Retinal pigment epithelial cell (primary cell): ENCODE measurements at places on chromosomes 5 and 9.

- no peak for DNase-seq
These were observed 205.2 kb downstream of the AOPEP start for GRCh38 chr9:94931740-94932139.

GRCh38 chr5:9720361-9720760 lies 90.2 kb upstream of the TAS2R1 start:
- no peak for DNase-seq

- DNase-seq: no peak
These were observed 13.7 kb downstream of the MYO10 start for GRCh38 chr5:16922430-16922829.

DNA sequence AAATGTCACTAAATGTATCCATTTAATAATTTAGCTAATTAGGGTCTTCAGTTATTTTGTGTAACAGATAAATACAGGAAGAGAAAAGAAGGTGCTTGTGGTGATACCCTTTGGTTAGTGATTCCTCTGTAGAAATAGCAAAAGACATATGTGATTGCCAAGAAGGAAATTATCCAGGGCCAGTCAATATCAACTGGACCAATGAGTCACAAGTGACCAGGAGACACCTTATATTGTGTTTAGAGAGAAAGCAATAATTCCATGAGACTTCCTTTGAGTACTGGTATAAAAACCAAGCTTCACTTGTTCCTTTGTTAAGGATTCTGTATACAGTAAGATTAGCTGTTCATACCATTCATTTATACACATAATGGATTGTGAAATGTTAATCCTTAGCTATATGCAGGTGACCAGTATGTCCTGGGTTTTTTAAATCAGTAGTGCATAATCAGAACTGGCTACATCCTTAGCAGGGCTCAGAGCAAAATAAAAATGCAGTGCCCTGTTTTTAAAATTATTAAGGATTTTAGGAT lies 11.7 kb upstream of the F2R start:
- no peak for DNase-seq

DNA sequence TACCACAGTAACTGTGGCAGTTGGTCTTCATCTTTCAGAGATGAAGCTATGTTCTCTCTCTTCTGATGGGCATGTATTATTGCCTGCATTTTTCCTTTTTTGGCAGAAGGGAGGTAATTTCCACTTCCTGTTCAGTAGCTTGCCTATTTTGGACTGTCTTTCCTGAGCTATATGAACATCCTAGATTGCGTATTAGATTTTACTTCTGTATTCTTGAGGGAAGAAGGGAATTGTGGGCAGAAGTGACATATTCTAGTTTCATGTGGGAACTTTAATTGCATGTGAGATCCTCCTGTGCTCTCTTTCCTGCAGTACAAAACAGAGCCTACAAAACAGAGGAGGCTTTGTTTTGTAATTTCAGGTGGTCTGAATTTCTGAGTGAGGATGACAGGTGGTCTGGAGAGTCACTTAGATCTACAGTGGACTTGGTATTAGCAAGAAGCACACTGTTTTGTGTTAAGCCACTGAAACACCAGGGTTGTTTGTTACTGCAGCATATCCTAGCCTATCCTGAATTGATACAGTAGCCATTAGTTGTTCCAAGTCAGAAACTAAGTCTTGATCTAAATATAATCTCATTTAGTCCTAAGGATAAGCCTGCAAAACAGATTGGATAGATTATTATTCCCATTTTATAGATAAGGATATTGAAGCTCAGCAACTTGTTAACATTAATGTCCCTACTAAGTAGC lies 68.1 kb downstream of the AOPEP start:
- no peak for DNase-seq

DNA sequence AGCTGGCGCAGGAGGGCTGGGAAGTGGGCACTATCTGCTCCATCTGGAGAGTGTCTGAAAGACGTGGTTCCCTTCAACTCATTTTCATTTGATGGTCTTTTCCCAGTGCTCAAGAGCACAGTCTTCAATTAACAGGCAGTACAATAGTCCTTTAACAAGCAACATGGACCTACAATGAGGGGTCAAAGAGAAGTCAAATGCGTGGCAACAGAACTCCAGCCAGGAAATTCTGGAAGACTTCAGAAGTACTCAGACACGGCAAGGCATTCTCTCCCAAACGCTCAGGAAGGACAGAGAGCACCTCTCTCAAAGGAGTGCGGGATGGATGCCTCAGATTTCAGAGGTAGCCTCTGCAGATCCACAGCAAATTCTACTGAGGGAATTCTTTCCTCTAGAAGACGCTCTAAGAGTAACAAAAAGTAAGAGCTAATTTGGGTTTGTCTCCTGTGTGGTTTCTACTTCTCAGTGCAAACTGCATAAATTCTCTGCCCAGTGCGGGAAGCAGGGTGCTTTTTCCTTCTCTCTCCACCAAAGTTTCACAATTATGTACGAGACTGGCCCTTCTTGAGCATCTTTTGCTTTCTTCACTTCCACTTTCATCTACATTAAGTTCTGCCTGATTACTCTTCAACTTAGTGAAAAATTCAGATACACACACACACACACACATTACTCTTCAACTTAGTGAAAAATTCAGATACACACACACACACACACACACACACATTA lies 56.4 kb downstream of the LHFPL2 start:
- no peak for DNase-seq

- DNase-seq: no peak
These were observed 23.7 kb upstream of the FAM120A start for GRCh38 chr9:93427655-93428379.

- DNase-seq: no peak
These were observed 72.1 kb downstream of the MRPL36 start for GRCh38 chr5:1727571-1727970.

GRCh38 chr5:176959051-176959450 lies 47.5 kb downstream of the UIMC1 start:
- DNase-seq: no peak

- peak; percentile 72 for DNase-seq
These were observed 25.6 kb downstream of the ABL1 start for GRCh38 chr9:130860458-130861316.

DNA sequence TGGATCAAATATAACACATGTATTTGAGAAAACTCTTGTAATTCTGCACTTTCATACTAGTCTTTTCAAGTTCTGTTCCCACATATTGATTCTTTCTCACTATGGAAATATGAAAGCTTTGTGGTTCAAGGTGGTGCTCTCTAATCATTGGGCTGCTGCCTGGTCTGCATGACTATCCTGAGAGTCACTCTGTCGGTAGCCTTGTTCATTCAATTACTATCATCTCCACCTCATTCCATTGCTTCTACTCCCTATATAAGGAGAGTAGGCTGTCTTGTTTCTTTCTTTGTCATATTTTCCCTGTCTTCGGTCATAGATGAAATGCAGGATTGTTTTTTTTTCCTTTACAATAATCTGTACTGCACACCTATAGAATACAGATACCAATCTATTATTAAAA lies 341.4 kb upstream of the ACTBL2 start:
- no peak for DNase-seq

- no peak for DNase-seq
These were observed 26.8 kb upstream of the IQGAP2 start for GRCh38 chr5:76376148-76376865.

GRCh38 chr9:127277099-127277498 lies 12.5 kb downstream of the GARNL3 start:
- DNase-seq: peak; percentile 46

GRCh38 chr5:153130296-153130695 lies 360.2 kb upstream of the GRIA1 start:
- DNase-seq: no peak

- no peak for DNase-seq
These were observed 231.1 kb upstream of the PAPPA start for GRCh38 chr9:115922444-115922843.

DNA sequence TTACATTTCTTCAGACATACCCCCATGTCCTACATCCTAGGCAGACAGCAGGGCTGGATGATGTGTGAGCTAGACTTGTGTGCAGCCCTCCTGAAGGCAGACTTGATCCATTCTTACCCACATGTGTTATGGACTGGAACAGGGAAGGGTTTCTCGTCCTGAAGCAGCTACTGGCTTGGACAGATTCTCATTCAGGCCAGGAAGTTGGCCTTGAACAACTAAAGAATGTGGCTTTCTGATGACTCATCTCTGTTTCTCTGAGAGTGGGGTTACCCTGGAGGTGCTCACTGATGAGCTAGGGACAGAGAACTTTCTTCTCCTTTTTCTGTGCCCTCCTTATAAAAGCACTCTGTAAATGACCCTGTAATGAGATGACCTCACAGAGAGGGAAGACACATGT lies 246.5 kb downstream of the PCSK5 start:
- DNase-seq: no peak

DNA sequence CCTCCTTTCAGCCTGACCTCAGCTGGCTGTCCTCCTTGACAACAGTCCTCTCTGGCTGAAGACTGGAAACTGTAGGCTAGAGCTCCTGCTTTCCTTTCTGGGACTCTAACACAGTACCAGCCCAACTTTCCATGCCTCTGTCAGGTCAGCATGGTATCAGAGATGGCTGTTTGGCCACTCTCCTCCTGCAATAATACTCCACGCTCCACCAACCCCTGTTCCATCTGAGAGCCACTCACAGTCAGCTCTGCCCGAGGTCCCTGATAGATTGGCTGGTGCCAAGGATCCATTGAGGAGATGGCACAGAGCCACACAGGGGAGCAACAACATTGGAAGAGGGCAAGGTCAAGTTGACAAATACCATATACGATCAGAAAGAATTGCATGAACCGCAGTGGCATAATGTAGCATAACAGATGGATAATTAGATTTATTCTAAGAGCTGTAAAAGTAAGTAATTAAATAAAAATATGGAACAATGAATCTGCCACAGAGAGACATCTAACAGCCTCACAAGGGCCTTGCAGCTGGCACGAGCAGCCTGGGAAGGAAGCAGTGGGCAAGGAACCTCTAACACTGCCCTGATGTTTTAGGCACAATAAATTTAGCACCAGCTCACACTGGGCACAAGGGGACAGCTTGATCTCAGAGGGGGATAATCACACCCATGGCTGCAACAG lies 94.3 kb upstream of the LRRTM2 start:
- DNase-seq: no peak

DNA sequence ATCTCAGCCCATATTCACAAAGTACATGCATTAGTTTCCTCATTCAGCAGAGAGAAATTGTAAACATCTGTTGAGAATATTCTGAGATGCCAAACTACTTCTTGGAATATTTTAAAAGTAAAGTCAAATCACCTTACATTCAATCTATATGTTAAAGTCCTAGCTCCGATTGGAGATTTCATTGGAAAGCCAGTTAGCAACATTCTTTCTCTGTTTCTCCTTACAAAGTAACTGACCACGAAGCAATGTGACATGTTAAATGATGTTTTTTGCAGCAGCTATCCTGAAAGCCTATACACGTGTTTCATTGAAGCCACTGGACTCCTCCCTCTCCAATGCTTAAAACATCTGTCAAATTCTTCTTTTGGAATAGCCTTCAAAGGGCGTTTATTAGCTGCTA lies 379.1 kb upstream of the CCNH start:
- no peak for DNase-seq

DNA sequence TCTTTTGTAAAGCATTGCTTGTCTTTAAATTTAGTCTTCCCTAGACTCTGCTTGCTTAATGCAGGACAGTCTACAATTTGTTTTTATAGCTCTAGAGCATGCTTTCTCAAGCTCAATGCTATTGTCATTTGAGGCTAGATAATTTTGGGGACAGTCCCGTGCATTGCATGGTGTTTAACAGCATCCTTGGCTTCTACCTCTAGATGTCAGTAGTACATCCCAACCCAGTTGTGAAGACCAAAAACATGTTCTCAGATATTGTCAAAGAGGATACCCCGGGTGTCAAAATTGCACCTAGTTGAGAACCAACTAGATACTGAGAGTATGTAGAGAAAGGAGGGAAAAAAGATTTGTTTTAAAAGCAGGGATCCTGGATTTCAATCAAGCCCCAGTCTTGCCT lies 277.5 kb downstream of the CEMIP2 start:
- DNase-seq: no peak

DNA sequence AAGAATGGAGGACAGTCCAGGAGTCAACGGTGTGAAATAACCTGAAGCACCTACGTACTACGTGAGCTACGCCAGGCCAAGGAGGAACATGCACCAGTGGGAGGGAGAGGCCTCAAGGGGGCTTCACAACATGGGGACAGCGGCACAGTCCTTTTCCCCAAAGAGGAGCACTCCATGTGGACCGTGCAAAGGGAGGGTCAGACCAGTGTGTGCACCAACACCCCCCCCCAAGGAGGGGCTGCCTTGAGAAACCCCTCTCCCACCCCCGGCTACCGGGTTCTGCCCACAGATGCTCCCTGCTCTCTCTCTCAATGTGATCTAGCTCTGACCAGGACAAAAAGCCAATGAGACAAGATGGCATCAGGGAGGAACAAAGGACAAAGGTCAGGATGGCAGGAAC lies 68.6 kb downstream of the PRRT1B start:
- no peak for DNase-seq

DNA sequence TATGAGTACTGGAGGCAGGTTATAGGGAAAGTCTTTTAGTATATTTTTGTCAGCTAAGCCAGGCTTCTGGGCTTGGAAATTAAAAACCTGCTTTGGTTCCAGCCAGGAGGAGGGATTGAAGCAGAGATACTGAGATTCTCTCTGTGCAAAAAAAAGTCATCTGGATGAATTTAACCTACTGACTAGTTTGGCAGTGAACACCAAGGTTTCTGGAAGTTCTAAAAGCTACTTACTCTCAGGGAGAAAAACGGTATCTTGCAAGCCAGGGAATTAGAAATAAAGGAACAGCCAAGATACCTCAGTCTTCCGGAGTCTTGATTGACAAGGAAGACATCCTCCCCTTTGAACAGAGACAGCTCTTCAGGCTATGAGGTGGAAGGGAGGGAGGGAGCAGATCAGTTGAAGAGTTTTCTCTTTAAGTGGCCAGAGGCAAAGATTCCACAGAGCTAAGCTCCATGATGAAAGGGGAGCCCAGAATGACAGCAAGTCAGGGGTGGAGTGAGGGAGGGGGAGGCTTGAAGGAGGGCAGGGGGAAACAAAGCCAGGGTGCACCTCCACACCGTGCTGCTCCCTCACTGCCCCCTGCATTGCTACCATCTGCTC lies 8.3 kb upstream of the ZBTB34 start:
- DNase-seq: no peak

DNA sequence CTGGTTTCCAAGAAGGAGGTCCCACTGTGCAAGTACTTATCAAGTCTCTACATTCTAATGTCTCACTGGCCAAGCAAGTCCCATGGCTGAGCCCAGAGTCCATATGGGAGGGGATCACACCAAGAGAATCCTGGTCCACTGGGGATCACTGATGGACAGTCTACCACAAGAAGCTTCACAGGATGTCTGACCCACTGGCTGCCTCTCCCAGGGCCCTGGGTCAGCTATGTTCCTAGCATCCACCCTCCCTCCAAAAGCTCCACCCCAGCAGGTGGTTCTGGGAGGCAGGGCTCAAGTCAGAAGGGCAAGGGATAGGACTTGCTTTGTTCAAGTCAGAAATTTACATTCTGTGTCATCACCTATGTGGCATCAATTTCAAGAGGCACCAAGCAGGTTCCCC lies 508.5 kb downstream of the BNC2 start:
- DNase-seq: no peak

GRCh38 chr5:30098940-30099339 lies 1094.5 kb upstream of the CDH6 start:
- no peak for DNase-seq

- DNase-seq: no peak
These were observed 635.7 kb downstream of the RAB3C start for GRCh38 chr5:59218424-59219045.

- DNase-seq: no peak
These were observed 336.2 kb upstream of the ZNF462 start for GRCh38 chr9:106526716-106527204.
